Activated CD4-positive, alpha-beta T cell treated with anti-CD3 and anti-CD28 coated beads, Interleukin-2, amount 50 U/mL, for 24 hours (primary cell): ENCODE measurements at places on chromosomes 5 and 9.

- no peak for DNase-seq
Observed at GRCh38 chr9:16172796-16173195, 620.0 kb downstream of the CCDC171 start.

DNA sequence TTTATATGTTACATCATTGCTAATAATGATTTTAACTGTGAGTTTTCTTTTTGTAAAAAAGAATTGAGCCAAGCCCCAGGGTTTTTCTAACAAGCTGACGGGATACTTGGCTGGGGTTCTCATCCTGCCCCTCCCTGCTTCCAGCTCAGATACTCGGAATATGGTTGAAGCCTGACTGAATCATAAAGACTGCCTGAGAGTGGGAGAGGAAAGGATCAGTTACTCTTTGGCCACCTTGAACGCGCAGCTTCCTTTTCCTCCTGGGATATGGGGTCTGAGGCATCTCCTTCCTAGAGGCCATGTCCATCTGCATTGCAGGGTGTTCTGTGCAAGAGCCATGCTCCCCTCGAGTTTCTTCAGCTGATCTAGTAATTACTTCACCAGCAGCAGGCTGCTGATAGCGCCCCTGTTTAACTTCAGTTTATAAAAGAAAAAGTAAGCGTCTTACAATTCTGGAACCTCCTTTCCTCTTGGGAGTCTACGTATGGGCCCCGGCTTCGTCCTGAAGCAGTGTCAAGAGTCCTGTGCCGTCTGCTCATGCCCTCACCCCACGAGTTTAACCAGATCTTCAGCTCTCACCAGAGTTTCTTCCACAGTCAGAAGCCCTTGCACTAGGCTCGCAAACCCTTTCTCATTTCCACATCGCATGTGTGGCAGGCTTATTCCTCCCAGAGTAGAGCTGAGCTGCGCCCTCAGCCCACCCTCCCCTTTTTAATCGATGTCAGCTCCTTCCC is 130.0 kb downstream of the MVB12B start:
- DNase-seq, result no peak

DNA sequence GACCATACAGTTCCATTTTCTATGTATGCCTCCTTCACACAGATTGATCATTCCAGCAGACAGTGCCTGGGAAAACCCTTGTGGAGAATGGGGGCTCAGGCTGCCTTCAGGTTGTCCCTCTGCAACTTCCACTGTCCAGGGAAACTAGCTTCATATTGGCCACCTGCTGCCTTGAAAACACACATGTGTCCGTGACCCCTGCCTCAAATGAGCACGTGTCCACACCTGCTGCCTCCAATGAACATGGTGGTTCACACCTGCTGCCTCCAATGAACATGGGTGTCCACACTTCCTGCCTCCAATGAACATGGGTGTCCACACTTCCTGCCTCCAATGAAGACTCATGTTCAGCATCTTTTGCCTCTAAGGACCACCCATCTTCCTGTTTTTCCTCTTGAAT is 185.4 kb upstream of the ADCY2 start:
- no peak for DNase-seq

GRCh38 chr9:91803970-91804752 is 145.9 kb downstream of the ROR2 start:
- no peak for DNase-seq

DNA sequence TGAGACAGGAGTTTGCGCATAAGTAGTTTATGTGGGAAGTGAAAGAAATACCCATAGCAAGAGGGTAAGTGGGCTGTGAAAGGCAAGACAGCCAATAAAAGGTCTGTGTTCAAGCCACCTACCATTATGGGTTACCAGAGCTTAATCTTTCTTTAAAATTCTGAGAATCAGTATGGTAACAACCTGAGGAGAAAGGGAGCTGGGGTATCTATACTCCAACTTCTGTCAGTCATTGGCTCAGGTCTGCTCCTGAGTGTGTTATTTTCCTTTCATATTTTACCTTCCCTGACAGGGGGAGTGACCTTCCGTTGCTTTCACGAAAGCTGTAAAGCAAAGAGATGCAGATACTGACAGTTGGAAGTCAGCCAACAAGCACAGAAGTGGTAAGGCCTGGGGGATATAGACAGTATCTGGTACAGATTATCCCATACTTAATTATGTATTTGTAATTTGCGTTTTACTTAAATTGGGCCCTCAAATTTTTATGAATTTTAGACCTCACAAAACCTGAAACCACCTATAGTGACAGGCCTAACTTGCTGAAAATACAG is 233.4 kb downstream of the RAB3C start:
- DNase-seq, result no peak

DNA sequence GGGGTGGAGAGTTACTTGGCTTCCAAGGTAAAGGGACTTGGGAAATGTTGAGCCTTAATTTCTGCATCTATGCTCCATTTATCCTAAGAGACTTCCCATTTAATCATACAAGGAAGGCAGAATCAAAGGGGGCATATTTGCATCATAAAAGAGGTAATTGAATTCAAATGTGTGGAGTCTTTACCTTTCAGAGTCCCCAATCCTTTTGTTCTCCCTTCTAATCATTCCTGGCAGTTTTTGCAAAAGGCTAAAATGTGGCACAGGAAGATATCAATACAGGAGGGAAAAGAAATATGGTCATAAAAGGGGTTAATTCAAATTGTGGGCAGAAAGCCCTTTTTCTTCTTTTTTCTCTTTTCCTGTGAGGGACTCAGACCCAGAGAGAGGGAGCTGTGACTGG is 69.5 kb downstream of the SFXN1 start:
- no peak for DNase-seq

DNA sequence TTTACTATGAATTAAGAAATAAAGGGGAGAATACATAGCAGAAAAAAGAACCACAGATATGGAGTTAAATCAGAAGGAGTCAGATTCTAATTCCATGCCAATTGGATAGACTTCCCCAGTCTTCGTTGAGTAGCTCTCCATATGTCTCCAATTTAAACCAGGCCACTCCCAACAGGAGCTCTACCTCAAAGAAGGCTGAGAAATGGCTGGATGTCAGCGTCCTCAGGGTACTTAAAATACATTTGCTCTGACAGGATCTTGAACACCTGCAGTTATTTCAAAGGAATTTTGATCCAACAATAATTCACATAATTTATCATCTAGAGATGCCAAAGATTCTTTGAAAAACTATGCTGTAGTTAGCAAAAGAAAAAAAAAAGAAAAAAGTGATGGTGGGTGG is 133.9 kb upstream of the FBN2 start:
- DNase-seq, result no peak

- DNase-seq, result no peak
Observed at GRCh38 chr9:134781591-134782302, 98.9 kb upstream of the FCN2 start.

GRCh38 chr5:173479711-173480110 is 136.7 kb downstream of the BOD1 start:
- no peak for DNase-seq

DNA sequence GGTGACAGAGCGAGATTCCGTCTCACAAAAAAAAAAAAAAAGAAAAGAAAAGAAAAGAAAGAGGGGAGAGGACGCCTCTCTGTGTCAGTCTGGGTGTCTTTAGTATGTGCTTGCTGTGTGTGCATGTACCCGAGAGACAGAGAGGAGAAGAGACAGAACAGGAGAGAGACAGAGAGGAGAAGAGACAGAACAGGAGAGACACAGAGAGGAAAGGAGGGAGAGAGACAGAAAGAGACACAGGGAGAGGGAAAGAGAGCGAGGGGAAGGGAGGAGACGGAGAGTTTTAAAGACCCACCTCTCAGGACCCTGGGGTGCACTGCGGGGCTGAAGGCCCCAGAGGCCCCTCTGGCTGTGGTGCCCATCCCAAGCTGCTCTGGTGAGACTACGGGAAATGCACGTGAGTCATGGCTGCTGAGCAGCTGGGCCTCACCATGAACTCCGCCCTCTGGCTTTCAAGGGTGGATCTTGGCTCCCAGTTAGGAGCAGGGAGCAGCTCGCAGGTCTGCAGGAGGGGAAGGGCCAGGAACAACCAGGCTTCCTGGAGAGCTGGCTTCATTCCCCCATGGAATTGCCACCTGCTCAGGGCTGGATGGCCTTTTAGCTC is 7.9 kb downstream of the SLC6A3 start:
- no peak for DNase-seq

DNA sequence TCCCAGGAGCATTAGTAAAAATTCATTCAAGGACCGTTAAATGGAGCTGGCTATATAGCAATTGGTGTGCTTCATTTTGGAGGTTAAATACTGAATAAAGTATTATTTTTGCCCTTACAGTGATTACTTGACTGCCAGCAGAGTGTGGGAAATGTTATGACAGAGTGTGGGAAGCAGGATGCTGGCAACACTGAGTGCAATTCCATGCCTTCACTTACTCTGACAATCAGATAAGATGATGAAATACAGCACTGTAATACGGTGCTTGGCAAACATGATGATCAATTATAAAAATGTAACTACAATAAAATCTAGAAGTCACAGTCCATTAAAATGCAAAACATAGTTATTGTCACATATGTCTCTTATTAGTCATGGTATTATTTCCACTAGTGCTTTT is 651.3 kb downstream of the PTPRD start:
- DNase-seq, result no peak

GRCh38 chr5:75348241-75348640 is 11.2 kb downstream of the HMGCR start:
- no peak for DNase-seq
